Mesothelial cell of epicardium (in vitro differentiated cells): ENCODE measurements at places on chromosomes 13 and 19. TPM values are rescaled to one million over a fixed set of nuclear protein-coding genes. Genes with fewer than 3 reads are reported as not detected.

DNA sequence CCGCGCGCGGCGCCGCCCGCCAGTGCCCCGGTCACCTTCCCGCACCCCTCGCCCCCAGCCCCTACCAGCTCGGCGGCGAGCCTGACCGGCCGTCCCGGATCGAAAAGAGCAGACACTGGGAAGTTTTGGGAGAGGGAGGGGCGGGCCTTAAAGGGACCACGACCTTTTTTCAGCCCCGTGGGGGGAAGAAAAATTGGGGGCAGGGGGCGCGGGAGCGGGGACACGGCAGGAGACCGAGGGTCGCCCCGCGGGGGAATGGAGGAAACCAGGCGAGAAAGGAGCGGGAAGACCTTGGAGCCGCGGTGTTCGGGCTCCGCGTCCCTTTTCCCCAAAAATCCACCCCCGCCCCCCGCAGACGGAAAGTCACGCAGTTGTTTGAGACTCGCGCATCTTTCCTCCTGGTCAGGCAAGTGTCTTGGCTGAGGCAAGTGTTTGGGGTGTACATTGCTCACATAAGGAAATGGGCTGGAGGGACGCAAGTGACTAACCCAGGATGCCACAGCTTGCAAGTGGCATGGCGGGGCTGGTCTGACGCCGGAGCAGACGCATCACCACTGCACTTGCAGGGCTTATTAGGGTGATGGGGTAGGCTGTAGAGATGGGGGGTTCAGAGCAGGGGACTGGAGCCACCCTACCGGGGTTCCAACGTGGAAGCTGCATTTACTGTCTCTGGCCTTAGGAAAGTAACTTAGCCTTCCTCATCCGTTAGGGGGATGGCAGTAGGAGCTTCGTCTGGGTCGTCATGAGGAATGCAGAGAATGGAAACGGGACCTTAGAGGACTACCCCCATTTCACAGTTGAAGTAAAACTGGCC, 2.7 kb upstream of the HNRNPL start:
- peak; percentile 64 for DNase-seq

DNA sequence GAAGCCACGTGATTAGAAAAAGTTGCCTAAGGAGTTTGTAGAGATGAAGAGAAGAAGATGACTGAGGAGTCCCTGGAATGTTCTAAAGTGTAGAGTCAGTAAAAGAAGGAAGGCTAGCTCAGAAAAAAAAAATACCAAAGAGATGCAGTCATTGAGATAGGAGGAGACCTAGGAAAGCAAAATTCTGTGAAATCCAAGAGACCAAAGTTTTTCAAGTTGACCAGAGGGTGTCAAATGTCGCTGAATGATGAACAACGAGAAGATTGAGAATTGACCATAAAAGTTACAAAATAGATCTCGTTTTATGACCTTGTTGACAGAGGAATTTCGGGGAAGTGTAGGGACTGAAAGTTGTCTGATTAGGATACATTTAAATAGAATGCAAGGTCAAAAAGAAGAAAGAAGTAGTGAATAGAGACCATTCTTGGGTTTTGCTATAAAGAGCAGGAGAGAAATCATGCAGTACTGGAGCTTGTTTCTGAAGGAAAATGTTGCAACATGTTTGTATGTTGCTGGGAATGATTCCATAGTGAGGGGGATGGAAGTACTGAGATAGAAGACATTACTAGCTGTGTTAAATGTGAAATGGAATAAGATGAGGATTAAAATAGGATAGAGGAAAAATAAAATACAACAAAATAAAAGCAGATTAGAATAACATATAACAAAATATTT, 30.2 kb upstream of the HTR2A start:
- no peak for DNase-seq

- no peak for DNase-seq
Measured at GRCh38 chr13:98405107-98405571, 171.8 kb downstream of the STK24 start.

DNA sequence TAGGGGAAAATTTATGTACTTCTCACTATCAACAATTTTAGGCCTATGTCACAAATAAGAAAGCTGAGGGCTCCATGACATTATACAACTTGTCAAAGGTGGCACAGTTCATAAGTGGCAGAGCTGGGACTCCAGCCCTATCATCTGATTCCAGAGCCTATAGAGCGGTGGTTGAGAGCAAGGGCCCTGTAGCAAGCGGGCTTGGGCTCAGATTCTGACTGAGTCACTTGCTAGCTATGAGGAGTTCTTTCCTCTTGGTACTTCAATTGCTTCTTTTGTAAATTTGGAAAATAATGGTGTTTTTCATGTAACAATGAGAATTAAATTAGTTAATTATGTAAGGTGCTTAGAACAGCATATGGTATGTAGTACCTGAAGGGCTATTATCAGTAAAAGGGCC, 28.7 kb upstream of the FAM216B start:
- DNase-seq = no peak

- no peak for DNase-seq
Measured at GRCh38 chr13:98476106-98476505, 100.8 kb downstream of the STK24 start.

DCAF15 gene
- 54.4 to 56.6 TPM (median 55.7 TPM) in 3 replicates for total RNA-seq

FREM2 gene
- 82.9 to 83.5 TPM (median 83.1 TPM) in 3 replicates for total RNA-seq

LRRC25 gene
- 0.18 to 0.29 TPM in 2 of 3 replicates, not detected in the other for total RNA-seq

MEDAG gene
- 7.5 to 7.9 TPM (median 7.7 TPM) in 3 replicates for total RNA-seq
